ENCODE measurements at places on chromosomes 7 and 10.

DNA sequence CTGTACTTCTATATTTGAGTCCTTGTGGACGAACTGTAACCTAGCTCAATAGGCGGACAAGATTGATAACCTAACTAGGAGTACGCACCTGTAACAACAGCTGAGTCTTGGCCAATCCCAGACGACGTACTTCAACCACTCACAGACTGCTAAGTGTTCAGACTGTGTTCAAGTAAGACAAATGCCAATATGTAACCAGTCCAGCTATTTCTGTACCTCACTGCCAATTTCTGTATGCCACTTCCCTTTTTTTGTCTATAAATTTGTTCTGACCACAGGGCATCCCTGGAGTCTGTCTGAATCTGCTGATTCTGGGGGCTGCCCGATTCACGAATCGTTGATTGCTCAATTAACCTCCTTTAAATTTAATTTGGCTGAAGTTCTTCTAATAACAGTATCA lies 32.2 kb downstream of the HACD1 start:
- DNase-seq, result no peak

- no peak for DNase-seq
These were observed 800.0 kb downstream of the LRMDA start for GRCh38 chr10:76231286-76231934.

DNA sequence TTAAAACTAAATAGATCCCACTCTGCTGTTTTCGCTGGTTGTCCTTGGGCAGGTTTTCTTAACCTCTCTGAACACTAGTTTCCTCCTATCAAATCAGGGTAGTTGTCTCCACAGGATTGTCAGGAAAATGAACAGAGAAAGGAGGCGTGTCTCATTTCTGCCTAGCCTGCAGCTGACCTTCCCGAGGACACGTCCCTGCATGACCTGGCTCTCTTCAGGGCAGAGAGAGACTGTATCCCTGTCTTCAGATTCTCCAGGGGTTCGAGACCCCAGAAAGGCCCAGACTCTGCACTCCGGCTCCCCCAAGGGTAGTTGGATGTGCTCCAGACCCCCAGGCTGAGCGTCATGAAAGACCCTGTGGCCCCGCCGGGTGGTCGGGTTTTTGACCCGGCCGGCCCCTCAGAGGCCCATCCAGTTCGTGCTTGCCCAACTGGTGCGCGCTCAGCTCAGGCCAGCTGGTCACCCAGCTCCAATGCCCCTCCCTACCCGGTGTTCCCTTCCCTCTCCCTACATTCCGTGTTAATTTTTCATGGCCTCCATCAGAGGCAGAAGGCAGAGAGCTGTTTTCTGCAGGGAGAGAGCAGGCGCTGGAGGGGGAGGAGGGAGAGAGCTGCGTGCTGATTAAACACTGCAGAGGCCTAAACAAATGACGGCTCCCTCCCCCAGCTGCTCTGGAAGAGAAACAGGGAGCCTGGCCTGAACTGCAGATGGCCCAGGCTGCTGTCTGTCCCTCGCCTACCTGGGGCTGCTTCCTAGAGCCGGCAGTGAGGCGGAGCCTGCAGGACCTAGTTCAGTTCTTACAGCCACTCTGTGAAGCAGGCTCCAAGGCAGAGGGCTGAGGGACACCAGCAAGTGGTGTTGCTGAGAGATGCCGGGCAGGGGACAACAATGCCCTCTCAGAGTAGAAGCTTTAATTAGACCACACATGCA lies 86.2 kb upstream of the PPIF start:
- peak; percentile 74 for DNase-seq

GRCh38 chr7:116683786-116684185 lies 11.8 kb downstream of the MET start:
- DNase-seq, result no peak

DNA sequence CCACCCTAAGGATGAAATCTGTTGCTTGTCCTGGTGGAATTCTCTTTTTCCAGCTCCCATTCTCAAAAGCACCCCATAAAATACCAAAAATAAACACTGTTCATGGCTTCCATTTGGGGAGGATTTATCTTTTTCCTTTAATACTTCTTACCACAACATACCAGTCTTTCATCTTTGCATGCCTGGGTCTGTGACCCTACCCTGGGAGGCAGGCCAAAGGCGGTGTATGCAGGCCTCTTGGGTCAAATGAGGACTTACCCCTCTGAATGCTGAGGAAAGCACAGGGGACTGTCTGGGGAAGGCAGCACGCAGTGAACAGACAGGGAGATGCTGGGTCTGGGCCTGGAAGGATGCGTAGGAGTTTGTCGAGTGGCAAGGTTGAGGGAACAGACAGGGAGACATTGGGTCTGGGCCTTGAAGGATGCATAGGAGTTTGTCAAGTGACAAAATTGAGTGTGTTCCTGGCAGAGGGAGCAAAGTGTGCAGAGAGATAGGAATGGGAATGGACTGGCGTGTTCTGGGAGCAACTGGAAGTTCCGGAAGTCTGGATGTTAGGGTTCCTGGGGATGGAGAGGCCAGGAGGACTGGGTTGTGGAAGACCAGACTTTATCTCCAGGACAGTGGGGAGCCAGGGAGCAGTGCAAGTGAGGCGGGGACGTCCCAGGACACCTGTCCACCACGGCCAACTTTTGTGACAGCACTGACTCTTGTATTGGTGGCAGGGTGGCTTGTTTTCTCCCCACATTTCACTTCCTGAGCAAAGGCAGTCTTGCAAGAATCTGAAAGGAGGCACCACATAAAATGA lies 40.8 kb downstream of the MYL10 start:
- no peak for DNase-seq

Measured in cerebellar cortex (tissue), 1 donor.